ENCODE measurements at places on chromosomes 4 and X. TPM values are rescaled to one million over a fixed set of nuclear protein-coding genes. Genes with fewer than 3 reads are reported as not detected.

DNA sequence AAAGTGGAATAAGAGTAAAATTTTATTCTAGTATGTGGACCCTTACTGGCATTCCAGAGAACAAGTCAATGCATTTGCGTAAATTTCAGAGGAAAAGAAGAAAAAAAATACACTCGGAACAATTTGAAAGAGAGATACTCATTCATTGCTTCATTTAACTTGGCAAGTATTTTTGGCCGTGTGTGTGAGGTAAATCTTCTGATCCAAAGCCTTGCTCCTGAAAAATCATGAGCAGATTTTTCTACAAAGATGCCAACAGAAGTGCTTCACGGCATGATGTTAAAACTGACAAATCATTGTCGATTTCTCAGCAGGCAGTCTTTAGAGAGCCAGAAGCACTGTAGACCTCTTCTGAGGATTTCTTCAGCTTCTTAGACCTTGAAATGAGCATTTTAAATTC, 194.0 kb downstream of the COX18 start:
- DNase-seq: no peak

DNA sequence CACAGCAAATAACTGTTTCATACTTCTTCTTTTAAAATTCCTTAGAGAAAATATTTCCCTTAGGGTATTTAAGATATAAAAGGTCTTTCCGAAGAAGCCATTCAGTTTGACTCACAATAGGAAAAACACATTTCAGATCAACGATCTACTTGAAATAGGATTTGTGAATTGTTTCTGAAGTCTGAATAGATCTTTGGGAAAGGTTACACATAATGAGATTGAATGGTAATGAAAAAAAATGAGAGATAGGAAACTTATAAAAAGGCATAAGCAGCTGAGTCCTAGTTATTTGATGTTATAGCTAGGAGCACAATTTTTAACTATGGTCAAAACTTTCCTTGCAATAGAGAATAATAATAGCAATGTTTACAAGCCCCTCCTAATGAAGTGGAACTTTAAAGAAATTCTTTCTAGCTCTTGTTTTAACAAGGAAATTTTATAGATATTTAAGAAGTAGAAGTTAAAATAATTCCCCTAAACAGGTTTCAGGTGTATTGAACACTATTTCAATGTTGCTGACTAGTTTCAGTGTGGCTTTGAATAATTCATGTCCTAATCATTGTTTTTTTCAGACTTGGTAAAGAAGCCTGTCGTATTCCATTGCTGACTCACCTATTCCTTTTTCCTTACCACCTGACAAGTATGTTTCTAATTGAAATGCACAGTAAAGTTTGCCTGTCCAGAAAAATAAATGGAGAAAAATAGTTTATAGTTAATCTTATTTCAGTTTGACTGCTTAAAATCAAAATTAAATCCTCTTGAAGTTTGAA, 89.1 kb downstream of the PCDH18 start:
- DNase-seq: no peak

DNA sequence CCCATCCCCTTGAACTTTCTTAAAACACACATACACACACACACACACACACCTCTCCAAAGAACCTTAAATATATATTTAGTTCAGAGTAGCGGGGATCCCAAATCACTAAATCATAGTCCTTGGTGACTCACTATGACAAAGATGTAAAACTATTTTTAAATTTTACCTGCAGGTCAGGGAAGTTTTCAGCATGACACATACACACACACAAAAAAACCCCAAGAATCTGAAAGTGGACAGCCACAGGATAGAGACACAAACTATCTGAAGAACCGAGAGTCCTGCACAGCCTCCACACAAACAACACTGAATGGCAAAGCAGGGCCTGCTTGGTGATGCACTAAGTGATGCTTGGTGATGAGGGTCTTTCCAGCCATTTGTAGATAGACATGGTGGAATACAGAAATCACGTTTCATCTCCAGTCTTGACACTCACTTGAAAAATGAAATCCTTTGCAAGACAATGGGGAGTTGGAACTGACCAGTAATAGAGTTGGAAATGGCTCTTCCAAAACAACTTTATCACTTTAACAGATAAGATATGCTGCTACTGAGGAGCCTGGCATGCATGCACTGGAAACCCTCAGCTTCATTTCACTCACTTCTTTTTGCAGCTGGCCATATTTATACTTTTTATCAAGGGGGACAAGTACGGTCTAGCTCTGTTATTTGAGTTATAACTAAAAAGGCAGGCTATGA, 307.3 kb downstream of the RAPGEF2 start:
- DNase-seq: no peak

DNA sequence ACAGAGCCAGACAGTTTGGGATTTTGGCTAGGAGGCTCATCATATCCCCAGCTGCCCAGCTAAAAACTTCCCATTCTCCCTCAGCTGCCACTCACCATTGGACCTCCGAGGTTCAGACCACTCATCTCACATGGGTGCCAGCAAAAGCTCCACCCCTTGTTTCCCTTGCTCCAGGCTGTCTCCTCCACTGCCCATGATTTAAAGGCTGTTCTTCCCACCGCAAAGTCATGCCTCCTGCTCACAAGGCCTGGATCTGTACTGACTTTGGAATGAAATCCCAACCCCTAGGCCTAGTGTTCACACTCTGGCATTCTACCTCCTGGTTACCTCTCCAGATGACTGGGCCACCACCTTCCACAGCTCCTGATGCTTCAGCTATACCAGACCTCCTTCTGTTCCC, 142.2 kb upstream of the EOLA2 start:
- DNase-seq: no peak

GRCh38 chr4:118774989-118775388, 60.9 kb downstream of the SEC24D start:
- no peak for DNase-seq

The SLIT2 gene
- not detected for total RNA-seq

DNA sequence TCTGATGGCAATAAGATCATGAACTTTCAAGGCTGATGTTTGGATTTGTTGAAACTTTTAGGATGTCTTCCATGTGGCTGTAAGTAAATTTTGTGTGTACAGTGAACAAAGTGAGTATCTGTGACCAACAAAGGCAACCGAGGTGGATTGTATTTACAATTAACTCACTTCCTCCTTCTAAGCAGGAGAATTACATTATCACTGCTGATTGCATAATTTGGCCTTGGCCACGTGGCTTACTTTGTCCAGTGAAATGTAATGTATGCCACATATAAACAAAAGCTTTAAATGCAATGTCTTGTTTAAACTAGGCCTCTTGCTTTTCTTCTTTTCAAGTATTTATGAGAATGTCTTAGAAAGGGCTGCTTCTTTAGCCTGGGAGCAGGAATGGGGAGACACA, 66.3 kb upstream of the MAD2L1 start:
- no peak for DNase-seq

DNA sequence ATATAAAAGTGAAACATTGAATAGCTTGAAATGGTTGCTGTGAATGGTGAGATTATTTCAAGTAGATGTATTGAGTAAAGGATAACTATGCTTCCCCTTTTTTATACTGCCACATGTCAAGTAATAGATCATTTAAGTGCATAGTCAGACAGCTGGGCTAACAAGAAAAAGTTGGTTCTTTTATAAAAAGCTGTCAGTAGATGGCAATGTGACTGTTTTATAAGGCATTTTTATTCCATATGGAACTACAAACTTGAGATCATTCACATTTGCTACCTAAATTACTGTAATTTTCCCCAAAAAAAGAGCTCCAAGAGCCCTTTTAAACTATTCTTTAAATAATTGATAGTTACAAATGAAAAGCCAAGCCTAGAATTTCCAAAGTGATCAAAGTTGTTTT, 831.0 kb downstream of the C4orf33 start:
- no peak for DNase-seq

- no peak for DNase-seq
Observed at GRCh38 chr4:61220556-61220955, 20.4 kb downstream of the ADGRL3 start.

The DMP1 gene
- not detected for total RNA-seq

DNA sequence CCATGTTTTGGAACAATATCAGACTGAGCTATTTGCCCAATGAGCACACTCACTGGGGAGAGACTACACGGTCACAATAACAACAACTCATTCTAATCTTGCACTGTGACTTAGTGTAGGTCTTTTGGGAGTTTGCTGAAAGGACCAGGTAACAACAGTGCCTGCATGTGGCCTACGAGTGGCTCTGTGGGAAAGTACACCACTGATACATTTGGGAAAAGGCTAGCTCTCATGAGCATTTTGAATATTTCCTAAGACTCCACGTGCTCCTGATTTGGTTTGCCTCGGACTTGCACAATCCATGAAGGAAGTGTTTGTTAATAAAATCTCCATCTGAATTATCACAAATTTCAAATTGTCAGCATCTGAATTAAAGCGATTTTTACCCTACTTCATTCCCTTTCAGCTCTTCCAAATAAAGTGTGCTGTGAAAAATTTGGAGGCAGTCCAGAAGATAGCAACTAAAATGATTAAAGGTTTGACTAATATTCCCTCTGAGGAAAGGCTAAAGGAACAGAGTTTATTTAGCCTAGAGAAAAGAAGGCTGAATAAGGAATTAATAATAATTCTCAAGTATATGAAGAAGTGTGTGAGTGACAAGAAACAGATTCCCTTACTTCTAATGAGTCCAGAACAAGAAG, 406.4 kb downstream of the PPARGC1A start:
- DNase-seq: no peak

DNA sequence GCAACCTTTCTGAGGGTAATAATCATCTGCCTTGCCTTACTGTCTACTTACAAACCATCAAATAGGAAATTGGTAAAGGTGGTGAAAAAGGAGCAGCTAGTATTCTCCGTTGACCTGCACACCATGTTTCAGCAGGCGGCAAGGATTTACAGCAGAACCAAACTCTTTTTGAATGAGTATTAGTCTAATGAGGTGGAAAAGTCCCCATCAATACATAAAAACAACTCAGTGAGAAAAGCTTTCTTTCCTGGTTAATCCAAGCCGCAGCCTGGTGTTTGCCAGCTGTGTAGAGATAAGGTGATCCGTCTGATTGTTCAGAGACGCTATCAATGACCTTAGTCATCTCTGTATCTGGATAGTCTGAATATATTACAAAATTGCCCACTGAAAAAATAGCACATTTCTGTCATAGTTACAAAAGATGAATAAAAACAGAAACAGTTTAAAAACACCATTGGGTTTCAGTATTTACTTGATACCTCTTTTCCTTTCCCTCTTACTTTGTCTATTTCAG, 110.4 kb upstream of the TBC1D9 start:
- DNase-seq: no peak

The PLP1 gene
- not detected for total RNA-seq

DNA sequence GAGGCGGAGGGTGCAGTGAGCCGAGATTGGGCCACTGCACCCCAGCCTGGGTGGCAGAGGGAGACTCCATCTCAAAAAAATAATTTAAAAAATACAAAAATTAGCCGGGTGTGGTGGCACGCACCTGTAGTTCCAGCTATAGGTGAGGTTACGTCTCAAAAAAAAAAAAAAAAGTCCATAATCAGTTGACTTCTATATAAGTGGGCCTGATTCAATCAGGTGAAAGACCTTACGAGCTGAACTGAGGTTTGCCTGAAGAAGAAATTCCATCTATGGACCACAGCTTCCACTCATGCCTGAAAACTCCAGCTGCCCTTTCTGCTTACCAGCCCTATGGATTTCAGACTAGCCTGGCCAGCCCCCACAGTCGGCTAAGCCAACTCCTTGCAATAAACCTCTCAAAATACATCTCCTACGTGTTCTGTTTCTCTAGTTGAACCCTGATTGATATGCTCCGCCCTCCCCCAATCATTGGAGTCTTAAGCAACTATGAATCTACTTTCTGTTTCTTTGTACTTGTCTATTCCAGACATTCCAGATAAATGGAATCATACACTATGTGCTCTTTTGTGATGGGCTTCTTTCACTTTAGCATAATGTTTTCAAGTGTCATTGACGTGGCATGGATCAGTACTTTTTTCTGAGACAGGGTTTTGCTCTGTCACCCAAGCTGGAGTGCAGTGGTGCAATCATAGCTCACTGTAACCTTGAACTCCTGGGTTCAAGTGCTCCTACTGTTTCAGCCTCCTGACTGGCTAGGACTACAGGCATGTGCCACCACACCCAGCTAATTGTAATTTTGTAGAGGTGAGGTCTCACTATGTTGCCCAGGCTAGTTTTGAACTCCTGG, 36.6 kb downstream of the SAT1 start:
- no peak for DNase-seq

- no peak for DNase-seq
Observed at GRCh38 chrX:64885850-64886249, 90.4 kb downstream of the ZC4H2 start.

- no peak for DNase-seq
Observed at GRCh38 chr4:17898553-17899055, 87.8 kb downstream of the NCAPG start.

- DNase-seq: no peak
Observed at GRCh38 chr4:17528551-17529165, 13.7 kb downstream of the CLRN2 start.

- DNase-seq: no peak
Observed at GRCh38 chrX:134566506-134566905, 91.8 kb downstream of the PLAC1 start.

The NUDT10 gene
- 0.91 TPM for total RNA-seq

GRCh38 chr4:116838609-116839008, 246.8 kb downstream of the TRAM1L1 start:
- no peak for DNase-seq

The FGB gene
- not detected for total RNA-seq

DNA sequence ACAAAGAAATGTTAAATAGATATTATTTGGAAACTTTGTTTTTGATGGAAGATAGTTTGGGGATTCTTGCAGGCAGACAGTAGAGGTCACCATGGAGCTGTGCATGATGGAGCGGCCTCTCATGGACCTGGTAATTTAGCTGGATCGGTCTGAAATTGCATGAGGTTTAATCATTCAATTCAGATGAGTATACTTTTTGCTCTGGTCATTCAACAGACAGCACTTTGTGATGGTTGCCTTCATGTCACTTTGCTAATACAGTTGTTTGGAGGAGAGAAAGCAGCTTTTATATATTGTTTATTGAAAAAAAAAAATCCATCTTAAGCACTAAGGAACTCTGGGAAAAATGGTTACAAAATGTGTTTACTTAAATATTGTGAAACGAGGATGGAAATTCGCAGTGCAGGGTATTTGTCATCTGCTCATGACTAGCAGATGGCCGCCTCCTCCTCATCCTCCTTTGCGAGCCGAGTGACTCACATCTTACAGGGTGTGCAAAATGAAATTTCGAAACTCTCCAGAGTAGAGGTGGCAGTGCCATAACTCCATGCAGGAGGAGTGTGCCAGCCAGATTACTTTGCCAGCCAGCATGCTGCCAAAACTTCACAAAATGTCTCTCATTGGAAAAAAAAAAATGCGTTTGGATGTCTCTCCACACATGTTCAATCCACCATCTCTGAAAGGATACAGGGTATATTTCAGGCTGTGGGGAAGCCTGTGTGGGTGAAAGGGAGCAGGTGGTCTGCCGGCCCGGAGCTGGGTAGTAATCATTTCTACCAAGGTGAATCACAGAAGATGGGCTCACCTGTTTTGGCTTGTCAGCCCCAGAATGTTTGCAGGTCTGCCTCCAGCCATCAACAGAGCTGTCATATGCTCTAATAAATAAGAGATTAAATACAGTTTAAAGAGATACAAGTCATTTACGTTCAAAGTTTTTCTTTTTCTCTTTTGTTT, 314.9 kb upstream of the DIPK2B start:
- DNase-seq: peak; percentile 46
